Lower leg skin (tissue), 4 donors: ENCODE measurements at places on chromosomes 11 and 22. TPM values are rescaled to one million over a fixed set of nuclear protein-coding genes. Genes with fewer than 3 reads are reported as not detected.

TUBGCP6 gene
- 37.1 TPM for total RNA-seq

PIWIL4 gene
- total RNA-seq, result 1.1 TPM

DNA sequence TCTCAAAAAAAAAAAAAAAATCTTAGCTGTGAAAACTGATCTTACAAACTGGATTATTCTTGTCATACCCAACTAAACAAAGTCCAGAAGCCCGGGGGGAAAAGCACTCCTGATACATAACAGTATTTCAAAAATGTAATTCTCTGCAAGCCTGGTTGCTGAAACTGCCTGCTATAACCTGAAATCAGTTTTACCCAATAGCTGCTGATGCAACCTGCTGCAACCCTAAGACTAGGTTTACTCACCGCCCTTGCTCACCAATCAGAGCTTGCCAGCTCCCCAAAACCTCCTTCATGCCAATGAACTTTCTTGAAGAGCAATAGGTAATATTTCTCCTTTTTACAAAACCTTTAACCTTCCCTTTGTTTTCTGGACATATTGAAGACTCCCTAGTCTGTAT is 12.4 kb downstream of the FGF19 start:
- DNase-seq, result no peak

- no peak for DNase-seq
Measured at GRCh38 chr11:26045082-26045481, 286.8 kb upstream of the ANO3 start.

DNA sequence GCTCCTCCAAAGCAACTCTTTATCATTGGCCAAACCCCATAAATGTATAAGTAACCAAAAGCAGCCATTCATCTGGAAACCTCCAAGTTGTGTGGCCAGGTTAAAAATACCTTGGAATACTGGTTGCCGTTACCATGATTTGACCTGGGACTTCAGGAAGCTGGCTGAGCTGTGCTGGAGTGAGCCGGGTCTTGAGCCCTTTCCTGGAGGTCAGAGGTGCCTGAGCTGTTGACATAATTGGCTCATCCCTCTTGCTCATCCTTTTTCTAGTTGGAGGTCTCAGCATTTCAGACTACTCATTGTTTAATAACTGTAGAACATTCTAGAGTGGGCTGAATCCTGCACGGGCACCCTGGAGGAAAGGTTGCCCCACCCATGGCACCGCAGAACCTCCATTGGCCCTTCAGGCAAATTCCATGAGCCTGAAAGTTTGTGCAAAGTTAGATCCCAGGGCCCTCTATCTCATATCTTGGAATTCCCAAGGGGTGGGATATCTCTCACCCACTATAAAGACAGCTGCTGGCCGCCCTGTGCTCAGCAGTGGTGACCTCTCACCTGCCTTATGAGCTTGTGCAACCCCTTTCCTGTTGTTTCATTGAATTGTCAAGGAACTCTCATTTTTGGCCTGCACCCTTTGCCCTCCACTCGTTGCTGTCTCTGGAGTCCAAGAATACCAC is 77.0 kb downstream of the C22orf31 start:
- no peak for DNase-seq

DNA sequence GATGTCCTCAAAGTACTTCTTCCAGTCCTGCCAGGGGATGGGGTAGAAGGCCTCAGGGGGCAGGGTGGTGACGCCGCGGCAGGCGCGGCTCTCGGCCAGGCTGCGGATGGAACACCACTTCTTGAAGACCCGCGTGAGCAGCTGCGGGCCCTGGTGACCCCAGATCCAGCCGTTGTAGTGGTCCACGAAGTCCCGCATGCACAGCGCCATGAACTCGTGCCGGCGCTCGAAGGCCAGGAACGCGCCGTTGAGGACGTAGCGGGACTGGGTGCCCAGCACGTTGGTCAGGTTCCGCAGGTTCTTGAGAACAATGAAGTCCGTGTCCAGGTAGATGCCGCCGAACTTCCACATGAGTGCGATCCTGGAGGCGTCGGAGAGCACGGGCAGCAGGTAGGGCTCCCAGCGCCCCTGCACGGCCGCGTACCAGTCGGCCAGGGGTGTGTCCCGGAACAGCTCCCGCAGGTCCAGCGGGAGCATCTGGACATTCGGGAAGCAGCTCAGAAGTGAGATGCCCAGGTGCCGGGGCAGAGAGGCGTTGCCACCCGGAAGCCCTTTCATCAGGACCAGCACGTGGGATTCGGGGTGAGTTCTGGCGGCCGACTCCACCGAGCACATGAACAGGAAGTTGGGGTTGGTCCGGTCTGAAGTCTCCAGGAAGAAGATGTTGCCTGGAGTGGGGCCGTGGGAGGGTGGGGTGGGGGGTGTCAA is 27.5 kb downstream of the A4GALT start:
- DNase-seq, result no peak

GRCh38 chr22:36435516-36436415 is 45.7 kb downstream of the TXN2 start:
- DNase-seq, result no peak

- no peak for DNase-seq
Measured at GRCh38 chr11:73331138-73331916, 23.3 kb downstream of the ARHGEF17 start.

GRCh38 chr22:27441706-27442475 is 359.7 kb downstream of the MN1 start:
- no peak for DNase-seq

DNA sequence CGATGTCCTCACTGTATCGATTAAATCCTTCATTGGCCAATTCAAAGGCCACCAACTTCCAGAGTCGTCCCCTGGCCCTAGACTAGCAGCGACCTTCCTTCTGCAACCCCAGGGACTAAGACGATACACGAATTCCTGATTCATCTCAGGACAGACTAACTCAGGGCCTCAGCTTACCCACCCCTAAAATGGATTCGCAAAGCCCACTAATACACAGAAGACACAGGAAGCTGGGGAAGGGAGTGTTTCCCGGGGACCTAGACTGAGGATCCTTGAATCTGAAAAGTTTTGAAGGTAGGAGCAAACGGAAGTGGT is 509 bp downstream of the LAMTOR1 start:
- DNase-seq, result no peak

- DNase-seq, result no peak
Measured at GRCh38 chr11:117070016-117070415, 28.2 kb downstream of the SIK3 start.

- no peak for DNase-seq
Measured at GRCh38 chr11:126525216-126525615, 169.7 kb downstream of the ST3GAL4 start.

DNA sequence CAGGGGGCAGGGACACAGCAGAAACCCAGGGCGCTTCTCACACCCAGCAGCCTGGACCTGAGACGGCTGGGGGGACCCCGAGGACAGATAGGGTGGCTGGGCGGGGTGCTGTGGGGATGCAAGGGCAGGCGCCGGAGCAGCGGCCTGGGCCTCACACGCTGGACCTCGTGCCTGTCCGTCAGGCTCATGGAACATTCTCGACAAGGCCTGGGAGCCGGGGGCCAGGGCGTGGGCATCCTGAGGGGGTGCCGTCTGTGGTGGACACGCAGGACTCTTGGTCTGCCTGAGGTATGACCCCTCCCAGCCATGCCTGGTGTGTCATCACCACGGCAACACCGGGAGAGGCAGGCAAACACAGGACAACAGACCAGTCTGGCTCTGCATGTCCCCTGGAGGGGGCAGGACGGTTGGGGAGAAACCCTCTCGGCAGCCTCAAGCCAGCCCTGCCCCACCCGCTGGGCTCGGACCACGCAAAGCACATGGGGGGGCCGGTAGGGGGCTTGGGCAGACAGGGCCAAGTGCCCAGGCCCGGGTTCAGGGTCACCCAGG is 21.4 kb downstream of the MRPL23 start:
- DNase-seq, result no peak

DNA sequence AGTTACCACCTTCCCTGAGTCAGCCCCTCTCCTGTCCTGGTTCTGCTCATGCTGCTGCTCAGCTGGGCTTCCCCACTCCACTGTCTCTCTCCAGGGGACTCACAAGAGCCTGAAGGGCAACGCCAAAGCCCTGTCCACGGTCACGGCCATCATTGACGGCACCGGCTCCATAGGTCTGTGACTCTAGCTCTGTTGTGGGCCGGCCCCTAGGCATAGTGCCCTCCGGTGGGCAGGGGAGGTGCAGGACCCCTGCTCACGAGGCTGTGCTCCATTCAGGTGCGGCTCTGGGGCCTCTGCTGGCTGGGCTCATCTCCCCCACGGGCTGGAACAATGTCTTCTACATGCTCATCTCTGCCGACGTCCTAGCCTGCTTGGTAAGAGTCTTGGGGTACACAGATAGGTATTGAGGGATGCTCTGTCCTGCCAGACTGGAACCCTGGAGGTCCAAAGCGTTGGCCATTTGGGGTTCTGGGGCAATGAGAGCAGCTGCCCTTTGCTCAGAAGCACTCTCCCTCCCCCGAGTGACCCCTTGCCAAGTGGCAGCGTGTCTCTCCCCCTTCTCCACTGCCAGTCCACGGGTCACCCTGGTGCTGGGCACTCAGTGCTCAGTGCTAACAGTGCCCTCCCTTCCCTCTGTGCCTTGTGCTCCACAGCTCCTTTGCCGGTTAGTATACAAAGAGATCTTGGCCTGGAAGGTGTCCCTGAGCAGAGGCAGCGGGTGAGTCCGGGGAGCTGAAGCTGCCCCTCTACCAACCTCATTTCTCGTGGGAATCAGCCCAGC is 22.4 kb downstream of the SLC37A2 start:
- no peak for DNase-seq

GRCh38 chr11:3123761-3124733 is 41.1 kb downstream of the OSBPL5 start:
- peak; percentile 97 for DNase-seq
